Small intestine (tissue), 16 donors: ENCODE measurements at places on chromosomes 16 and 17. TPM values are rescaled to one million over a fixed set of nuclear protein-coding genes. Genes with fewer than 3 reads are reported as not detected.

The SPHK1 gene
- 11.6 TPM for polyA plus RNA-seq

The ZNF768 gene
- polyA plus RNA-seq, result 42.7 TPM

GRCh38 chr16:82011199-82011641 is at the start of gene SDR42E1:
Gene SDR42E1 (minus strand): TSS chr16:82011470. CDS start chr16:82000858, 10,612 bp downstream.
- DNase-seq, result peak; percentile 94
- no peaks in the 10 kb centered on the region for H3K4me1 ChIP-seq
- H3K27ac ChIP-seq, result peak within 1 kb of the TSS; percentile 83
- H3K36me3 ChIP-seq, result no peaks in the 10 kb centered on the region
- no peaks in the 10 kb centered on the region for H3K27me3 ChIP-seq

The KCTD13 gene
- 26.6 TPM for polyA plus RNA-seq
